ENCODE measurements at places on chromosomes 12 and 14.

DNA sequence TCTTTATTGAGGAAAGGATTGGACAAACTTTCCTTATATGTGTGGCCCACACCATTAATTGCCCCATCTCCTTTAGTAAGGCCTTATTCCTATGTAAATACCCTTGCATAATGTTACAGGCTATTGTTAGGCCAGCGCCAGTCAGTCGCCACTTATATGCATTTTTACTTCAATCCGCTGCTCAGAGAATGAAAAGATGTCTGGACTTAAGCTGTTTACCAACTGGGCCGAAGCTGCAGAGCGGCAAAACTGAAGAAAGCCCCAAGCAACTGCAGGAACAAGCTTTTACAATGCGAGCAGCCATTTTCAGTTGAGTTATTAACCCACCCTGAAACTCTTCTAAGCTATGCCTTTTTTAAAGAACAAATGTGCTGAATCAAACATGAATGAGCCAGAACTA lies 92.1 kb upstream of the OTX2 start:
- H3K36me3 ChIP-seq, result no peaks in the 10 kb centered on the region
- no peaks in the 10 kb centered on the region for H3K27me3 ChIP-seq
- no peak for DNase-seq
- no peak overlapping the region for H3K4me3 ChIP-seq
- no peaks in the 10 kb centered on the region for H3K4me1 ChIP-seq
- no peak overlapping the region for H3K27ac ChIP-seq

GRCh38 chr14:90308561-90308960 lies 23.2 kb downstream of the NRDE2 start:
- H3K27ac ChIP-seq, result no peak overlapping the region
- no peaks in the 10 kb centered on the region for H3K27me3 ChIP-seq
- no peak overlapping the region for H3K4me3 ChIP-seq

DNA sequence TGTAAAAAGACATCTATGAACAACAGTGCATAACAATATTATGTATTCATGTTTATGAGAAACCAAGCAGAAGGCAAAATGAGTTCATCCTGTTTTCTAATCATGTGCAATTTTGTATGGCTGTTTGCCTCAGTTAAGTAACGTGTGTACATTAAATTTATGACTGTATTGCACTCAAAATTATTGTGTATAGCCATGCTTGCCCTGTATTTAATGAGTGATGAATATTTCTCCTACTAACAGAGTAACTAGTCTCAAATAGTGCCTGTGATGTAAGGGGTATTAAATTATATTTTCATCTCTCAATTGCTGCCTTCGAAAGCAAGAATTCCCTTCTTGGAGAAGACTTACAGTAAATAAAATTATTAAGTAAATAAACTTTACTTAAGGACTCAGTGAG lies 154.2 kb downstream of the NOVA1 start:
- no peak for DNase-seq
- H3K4me3 ChIP-seq, result no peak overlapping the region
- H3K4me1 ChIP-seq, result peaks cover 6% of the 10 kb centered on the region
- H3K27ac ChIP-seq, result no peak overlapping the region
- H3K27me3 ChIP-seq, result no peaks in the 10 kb centered on the region
- H3K36me3 ChIP-seq, result no peaks in the 10 kb centered on the region

- H3K4me1 ChIP-seq, result no peaks in the 10 kb centered on the region
- no peaks in the 10 kb centered on the region for H3K36me3 ChIP-seq
- H3K27me3 ChIP-seq, result peaks cover 6% of the 10 kb centered on the region
- DNase-seq, result no peak
- no peak overlapping the region for H3K27ac ChIP-seq
Measured at GRCh38 chr12:41605545-41606305, 417.6 kb downstream of the PDZRN4 start.

DNA sequence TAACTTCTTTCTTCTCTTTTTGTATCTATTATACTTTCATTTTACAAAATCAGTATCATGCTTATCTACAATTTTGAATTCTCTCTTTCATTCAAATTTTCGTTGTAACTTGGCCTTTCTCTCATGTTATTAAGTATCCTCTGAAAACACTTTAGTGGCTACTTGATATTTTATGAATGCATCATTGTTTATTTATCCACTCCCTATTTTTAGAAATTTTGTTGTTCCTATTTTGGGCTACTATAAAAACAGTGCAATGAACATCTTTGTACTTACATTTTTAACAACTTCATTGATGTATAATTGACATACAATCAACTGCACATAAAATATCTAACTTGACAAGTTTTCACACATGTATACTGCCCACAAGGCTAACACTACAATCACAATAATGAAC lies 44.0 kb upstream of the AMIGO2 start:
- H3K4me1 ChIP-seq, result no peaks in the 10 kb centered on the region
- no peak overlapping the region for H3K4me3 ChIP-seq
- DNase-seq, result no peak
- H3K27me3 ChIP-seq, result no peaks in the 10 kb centered on the region

DNA sequence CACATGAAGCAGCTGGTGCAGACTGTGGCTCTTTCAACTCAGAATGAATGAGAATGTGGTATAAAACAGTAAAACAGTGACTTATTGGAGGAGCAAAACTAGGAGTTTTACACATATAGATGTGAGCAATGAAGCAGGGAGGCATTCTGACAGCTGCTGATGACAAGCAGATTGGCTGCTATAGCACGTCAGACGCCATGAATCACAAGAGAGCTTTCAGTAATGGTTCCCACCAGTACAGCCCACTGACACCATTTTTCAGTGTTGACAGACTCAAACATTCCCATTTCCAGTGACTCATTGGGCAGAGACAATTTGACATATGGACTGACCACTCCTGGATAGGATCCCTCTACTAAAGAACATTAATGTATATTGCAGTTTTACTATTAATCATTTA lies 24.6 kb upstream of the FSCB start:
- no peaks in the 10 kb centered on the region for H3K4me1 ChIP-seq
- no peaks in the 10 kb centered on the region for H3K36me3 ChIP-seq
- H3K27me3 ChIP-seq, result no peaks in the 10 kb centered on the region
- H3K4me3 ChIP-seq, result no peak overlapping the region
- H3K27ac ChIP-seq, result no peak overlapping the region
- no peak for DNase-seq

- H3K36me3 ChIP-seq, result no peaks in the 10 kb centered on the region
- no peak for DNase-seq
- no peak overlapping the region for H3K27ac ChIP-seq
- H3K27me3 ChIP-seq, result no peaks in the 10 kb centered on the region
Measured at GRCh38 chr14:48622980-48623379, 947.6 kb upstream of the MDGA2 start.

- H3K27me3 ChIP-seq, result no peaks in the 10 kb centered on the region
- H3K36me3 ChIP-seq, result no peaks in the 10 kb centered on the region
- no peak overlapping the region for H3K27ac ChIP-seq
- no peak overlapping the region for H3K4me3 ChIP-seq
Measured at GRCh38 chr14:71452987-71453386, 479.2 kb upstream of the RGS6 start.

GRCh38 chr12:94725375-94726168 lies 75.2 kb upstream of the TMCC3 start:
- peak; percentile 36 for DNase-seq
- H3K27me3 ChIP-seq, result no peaks in the 10 kb centered on the region
- H3K4me1 ChIP-seq, result no peaks in the 10 kb centered on the region
- H3K36me3 ChIP-seq, result no peaks in the 10 kb centered on the region

DNA sequence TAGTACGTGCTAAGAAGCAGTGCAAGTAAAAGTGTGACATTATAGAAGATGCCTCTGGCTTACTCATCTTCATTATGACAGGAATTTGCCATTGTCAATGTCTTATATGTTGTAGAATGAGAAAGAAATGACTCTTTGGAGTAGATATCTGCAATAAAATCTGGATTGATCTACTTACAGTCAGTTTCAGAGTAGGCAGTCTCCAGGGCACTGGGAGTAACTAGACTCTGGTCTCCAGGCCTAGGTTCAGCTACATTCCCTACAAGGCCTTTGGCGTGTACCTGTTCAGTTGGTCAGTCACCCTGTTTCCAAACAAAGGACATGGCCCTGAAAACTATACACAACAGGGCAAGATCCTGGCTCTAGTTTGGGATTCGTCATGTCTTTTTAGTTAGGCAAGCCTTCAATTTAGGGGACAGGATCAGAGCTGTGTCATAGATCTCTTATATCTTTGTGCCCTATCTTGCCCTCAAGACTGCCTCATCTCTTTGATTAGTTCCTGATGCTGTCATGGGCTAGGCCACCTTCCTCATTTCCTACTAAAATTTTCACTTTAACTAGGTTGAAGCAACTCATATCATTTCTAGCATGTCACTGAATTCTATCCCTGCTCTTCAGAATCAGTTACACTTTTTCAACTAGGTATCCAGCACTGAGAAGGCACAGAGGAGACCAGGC lies 410.0 kb downstream of the RAD51B start:
- H3K36me3 ChIP-seq, result no peaks in the 10 kb centered on the region
- H3K4me1 ChIP-seq, result peaks cover 25% of the 10 kb centered on the region
- no peak for DNase-seq
- no peak overlapping the region for H3K4me3 ChIP-seq
- H3K27ac ChIP-seq, result no peak overlapping the region
- no peaks in the 10 kb centered on the region for H3K27me3 ChIP-seq

Data from SJCRH30 (cell line).